NCI-H524 (cell line): ENCODE measurements at places on chromosomes 1 and 21.

DNA sequence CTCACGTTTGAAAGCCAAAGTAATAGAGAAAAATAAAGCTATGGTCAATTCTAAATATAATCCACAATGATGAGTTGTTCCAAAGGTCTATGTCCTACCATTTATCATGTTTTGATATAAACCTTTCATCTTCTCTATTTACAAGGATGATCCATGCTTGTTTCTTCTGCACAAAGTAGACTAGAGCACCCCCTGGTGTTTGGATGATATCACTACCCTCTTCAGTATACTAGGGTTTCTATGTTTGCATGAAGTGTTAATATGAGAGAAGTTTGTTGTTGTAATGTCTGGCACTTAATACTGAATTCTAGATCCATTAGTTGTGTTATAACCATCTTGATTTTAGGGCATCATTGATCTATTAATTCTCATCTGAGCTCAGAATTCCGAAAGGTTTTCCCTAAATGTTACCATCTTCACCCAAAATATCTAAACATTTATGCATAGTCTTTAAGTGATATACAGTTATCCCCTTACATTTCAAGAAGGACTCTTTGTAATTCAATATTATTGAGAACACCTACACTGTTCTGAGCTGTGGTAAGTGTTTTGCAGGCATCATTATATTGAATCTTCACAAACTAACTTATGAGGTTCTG, 21.1 kb downstream of the CLDN8 start:
- DNase-seq: peak; percentile 41

DNA sequence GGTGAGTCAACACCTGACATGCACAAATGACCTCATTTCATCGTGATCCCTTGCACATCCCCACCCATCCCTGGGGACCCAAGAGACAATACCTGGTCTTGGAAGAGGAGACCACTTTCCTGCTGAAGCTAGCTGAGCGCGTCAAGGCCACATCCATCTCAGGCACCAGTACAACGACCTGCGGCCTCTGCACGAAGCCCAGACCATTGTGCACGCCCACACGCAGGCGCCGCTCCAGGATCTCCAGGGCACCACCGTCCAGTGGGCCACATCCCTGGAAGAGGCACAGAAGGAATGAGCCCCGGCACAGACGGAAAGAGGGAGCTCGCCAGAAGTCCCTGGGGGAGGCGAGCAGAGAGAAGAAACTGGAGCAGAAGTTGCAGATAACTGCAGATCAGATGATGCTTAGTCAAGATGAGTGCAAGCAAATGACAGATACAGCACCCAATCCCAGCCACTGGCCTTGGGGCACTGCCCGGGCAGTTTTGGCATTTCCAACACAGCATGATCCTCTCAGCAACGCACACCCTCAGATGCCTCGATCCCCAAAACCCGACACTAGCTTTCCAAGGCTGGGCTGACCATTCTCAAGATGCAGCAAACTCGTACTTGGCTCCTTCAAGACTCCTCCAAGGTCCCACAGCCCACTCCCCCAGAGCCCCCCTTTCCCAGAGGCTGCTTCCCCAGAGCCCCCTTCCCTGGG, 44.1 kb downstream of the NPHP4 start:
- no peak for DNase-seq

- DNase-seq: no peak
These were observed 235.4 kb upstream of the LYPLAL1 start for GRCh38 chr1:218938259-218938658.

DNA sequence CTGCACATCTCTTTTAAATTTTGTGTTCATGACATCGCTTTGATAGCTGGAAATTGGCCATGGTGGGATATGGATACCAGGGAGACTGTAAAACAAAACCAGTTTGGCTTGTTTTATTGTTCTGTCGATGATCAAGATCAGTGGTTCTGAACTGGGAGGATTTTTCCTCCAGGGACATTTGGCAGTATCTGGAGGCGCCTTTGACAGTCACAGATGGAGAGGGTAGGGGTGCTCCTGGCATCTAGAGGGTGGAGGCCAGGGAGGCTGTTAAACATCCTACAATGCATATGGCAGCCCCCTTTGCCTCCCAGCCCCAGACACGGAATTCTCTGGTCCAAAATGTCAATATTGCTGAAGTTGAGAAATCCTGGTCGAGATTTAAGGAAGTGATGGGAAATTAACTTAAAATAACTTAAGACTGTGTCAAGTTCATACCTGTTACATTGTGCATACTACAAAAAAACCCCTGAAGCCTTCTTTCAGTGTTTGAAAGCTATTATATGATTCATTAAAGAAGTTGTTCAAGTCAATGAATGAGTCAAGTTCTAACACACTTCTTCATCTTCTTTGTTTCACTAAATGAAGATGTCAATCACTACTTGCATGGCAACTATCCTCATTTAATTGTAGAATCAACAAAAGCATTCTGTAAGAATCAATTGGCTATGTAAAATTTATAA, 150.9 kb downstream of the KCNJ6 start:
- DNase-seq: no peak

DNA sequence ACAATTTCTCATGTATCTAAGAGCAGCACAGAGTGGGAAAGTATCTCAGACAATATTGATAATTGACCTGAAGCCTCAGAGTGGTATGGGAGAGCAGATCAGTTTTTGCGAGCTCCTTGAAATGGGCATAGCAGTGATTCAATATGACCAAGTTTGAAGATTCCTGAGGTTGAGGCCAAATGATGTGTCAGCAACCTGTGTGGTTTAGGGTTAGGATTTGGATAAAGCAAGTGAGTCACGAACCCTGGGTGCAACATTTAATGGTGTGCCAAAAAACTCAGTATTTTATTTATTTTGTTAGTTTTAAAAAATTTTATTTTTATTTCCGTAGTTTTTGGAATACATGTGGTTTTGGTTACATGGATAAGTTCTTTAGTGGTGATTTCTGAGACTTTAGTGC, 92.5 kb upstream of the C21orf91 start:
- no peak for DNase-seq

GRCh38 chr1:23645338-23645737, 46.3 kb upstream of the RPL11 start:
- no peak for DNase-seq

- no peak for DNase-seq
These were observed 10.1 kb downstream of the PTGFRN start for GRCh38 chr1:116919802-116920201.

DNA sequence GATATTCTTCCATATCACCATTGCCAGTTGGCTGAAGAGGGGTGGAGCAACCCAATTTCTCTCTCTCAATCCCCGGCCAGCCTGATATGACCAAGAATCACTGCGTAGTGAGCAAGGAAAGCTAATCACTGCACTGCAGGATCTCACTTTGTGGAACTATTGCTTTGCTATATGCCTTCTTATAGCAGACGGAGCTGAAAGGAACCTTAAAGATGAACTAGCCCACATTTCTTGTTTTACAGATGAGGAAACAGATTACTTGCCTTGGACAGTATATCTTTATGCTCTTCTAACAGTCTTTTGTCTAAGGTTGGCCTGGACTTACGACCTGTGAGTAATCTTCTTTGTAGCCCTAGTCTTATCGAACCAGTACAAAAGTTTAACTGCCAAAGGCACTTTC, 7.6 kb downstream of the APOBEC4 start:
- DNase-seq: no peak

DNA sequence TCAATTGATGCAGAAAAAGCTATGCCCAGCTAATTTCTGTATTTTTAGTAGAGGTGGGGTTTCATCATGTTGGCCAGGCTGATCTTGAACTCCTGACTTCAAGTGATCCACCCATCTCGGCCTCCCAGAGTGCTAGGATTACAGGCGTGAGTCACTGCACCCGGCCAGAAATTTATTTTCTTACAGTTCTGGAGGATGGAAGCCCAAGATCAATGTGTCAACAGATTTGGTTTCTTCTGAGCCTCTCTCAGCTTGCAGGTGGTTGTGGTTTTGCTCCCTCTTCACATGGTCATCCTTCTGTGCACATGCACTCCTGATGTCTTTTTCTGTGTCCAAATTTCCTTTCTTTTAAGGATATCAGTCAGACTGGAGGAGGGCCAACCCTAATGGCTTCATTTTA, 35.6 kb downstream of the SHCBP1L start:
- no peak for DNase-seq

DNA sequence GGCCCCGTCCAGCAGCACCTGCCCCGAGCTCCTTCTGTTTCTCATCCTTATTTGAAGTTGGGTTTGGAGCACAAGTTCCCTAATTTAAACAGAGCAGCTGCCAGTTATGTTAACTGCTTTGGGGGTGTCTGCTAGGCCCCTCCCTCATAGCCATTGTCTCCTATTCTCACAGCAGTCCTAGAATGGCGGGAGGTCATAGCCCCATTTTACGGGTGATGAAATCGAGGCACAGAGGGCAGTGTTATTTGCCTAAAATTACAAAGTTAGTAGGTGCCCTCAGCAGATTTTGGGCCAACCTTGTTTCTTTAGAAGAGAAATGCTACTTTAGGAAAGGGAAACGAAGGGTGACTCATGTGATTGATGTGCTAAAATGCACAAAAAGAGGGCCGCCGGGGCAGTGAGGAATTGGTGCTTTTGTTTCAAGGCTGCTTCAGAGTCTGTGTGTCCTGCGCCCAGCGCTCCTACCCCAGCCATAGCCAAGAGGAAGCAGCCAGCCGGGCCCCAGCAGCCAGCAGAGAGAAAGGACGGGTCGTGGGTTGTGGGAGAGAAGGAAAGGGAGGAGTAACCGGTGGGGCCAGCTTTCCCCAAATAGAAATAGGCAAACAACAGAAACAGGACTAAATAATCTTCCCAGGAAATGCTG, 13.0 kb downstream of the VANGL1 start:
- no peak for DNase-seq

DNA sequence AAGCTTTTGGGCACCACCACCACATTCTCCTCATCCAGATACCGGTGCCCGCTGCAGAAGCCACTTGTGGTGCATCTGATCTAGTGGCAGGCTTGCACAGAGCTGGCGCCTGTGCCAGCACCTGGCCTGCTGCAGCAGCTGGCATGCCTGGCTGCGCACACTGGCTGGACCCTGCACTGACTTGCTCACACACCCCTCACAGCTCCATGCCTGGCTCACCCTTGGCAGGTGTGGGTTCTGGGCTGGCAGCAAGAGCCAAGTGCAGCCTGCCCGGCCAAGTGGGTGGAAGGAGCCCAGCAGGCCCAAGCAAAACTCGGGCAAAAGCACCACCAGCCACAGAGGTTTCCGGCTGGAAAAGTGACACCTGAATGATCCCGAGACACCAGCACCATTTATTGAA, 315.7 kb upstream of the RRP15 start:
- no peak for DNase-seq

DNA sequence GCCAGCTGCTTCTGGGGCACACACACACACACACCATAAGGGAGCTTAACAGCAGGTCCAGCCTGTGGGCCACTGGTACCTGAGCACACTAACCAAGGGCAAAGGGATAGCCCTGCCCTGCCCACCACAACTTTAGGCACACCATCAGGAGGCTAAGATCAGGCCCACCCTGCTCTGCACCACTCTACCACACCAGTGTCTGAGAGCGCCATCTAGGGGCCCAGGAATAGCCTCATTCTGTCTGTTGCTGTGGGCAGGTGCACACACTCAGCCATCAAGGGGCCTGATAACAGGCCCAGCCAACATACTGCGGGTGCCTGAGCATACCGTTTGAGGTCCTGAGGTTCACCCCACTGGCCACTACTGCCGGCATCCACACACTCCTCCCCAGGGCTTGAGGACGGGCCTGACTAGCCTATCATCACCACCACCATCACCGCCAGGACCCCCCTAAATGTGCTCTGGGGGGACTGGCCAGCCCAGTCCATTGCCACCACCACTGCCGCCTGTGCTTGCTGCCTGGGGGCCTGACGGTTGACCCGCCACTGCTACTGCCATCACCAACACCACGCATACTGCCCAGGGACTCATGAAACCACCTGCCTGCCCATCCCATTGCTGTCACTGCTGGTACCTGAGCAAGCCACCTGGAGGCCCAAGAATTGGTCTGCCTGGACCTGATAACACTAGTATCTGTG, 31.3 kb downstream of the NSL1 start:
- peak; percentile 20 for DNase-seq

DNA sequence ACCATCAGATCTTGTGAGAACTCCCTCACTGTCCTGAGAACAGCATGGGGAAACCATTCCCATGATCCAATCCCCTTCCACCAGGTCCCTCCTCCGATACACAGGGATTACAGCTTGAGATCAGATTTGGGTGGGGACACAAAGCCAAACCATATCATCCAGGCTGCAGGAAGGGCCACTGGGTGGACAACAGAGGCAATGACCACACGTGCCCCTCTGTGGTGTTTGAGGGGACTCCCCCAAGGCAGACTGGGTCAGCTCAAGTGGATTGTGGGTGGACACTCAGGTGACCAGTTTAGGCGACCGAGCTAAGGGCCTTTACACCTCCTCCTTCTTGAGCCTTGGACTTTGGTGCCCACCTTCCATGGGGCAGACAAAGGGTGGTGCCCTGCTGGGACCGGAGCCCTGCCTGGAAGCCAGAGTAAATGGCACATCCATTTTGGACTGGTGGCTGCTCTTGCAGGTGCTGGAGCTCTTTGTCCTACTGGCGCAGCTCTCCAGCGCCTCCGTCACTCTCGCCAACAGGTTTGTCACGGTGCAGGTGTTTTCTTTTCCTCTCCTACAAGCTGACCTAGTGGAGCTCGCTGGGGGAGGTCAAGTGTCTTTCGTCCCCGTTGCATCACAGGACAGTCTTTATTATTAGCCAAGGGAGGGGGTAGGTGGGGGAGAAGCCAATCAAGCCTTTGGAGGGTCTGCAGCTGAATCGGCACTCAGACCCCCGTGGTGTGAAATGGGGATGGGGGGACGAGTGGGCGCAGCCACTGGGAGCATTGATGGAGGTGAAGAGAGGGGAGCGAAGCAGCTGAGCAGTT, 37.6 kb downstream of the CRYAA start:
- DNase-seq: no peak

DNA sequence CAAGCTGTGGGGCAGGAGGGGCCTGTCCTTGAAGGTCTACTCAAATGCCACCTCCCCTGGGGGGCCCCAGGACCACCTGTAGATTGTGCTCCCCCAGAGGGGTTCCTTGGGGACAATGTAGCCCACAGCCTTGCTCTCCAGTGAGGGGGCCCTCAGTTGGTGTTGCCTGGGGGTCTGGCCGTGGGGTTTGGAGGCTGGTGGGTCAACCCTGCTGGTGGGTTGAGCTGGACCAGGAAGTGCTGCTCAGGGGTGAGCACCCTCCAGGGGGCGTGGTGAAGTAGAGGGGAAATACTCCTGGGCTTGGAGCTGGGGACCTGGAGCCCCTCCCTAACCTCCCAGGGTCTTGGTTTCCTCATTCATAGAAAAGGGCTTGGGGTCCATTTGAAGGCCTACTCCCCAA, 143.6 kb upstream of the WNT4 start:
- DNase-seq: no peak
